H4 (cell line): ENCODE measurements at places on chromosomes 12 and 14. TPM values are rescaled to one million over a fixed set of nuclear protein-coding genes. Genes with fewer than 3 reads are reported as not detected.

AKAP3 gene
- 1.4 and 1.9 TPM in 2 replicates for total RNA-seq

OSBPL8 gene
- 15.0 and 21.2 TPM in 2 replicates for total RNA-seq

ADAMTS20 gene
- 0.04 and 0.31 TPM in 2 replicates for total RNA-seq

LRRC10 gene
- not detected in 2 replicates for total RNA-seq

COCH gene
- not detected in 2 replicates for total RNA-seq

SLC16A7 gene
- total RNA-seq, result 10.8 and 21.9 TPM in 2 replicates

SERPINA5 gene
- 1.6 and 1.7 TPM in 2 replicates for total RNA-seq
